Activated CD4-positive, alpha-beta T cell treated with anti-CD3 and anti-CD28 coated beads, Interleukin-2, amount 10 ng/mL, durations not matched to agents 7 days and 5 days (primary cell): ENCODE measurements at places on chromosomes 4 and X. TPM values are rescaled to one million over a fixed set of nuclear protein-coding genes. Genes with fewer than 3 reads are reported as not detected.

- DNase-seq: peak; percentile 16
- peaks cover 13% of the 10 kb centered on the region for H3K27me3 ChIP-seq
- H3K36me3 ChIP-seq: no peaks in the 10 kb centered on the region
- no peak overlapping the region for H3K27ac ChIP-seq
Observed at GRCh38 chr4:77994194-77994721, 62.9 kb upstream of the FRAS1 start.

- DNase-seq: no peak
- H3K36me3 ChIP-seq: no peaks in the 10 kb centered on the region
- H3K27ac ChIP-seq: no peak overlapping the region
- no peaks in the 10 kb centered on the region for H3K27me3 ChIP-seq
- no peak overlapping the region for H3K4me3 ChIP-seq
Observed at GRCh38 chr4:150152766-150153165, 74.5 kb downstream of the DCLK2 start.

DNA sequence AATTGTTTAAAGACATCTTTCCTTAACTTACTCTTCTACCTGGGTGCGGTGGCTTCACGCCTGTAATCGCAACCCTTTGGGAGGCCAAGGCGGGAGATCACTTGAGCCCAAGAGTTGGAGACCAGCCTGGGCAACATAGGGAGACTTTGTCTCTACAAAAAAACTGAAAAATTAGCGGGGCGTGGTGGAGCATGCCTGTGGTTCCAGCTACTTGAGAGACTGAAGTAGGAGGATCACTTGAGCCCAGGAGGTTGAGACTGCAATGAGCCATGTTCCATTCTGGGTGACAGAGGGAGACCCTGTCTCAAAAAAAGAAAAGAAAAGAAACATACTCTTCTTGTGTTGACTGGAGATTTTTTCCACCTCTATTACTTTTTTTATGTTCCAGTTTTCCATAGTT lies 181.9 kb downstream of the RAPGEF2 start:
- no peaks in the 10 kb centered on the region for H3K4me1 ChIP-seq
- no peak overlapping the region for H3K4me3 ChIP-seq
- H3K36me3 ChIP-seq: no peaks in the 10 kb centered on the region
- no peak overlapping the region for H3K27ac ChIP-seq
- no peak for DNase-seq

Gene LAS1L
- total RNA-seq: 43.7 TPM
